ENCODE measurements at places on chromosomes 2 and 18. TPM values are rescaled to one million over a fixed set of nuclear protein-coding genes. Genes with fewer than 3 reads are reported as not detected.

Gene RASGRP3
- total RNA-seq: 38.3 TPM

Gene PDCL3
- 17.8 TPM for total RNA-seq

DNA sequence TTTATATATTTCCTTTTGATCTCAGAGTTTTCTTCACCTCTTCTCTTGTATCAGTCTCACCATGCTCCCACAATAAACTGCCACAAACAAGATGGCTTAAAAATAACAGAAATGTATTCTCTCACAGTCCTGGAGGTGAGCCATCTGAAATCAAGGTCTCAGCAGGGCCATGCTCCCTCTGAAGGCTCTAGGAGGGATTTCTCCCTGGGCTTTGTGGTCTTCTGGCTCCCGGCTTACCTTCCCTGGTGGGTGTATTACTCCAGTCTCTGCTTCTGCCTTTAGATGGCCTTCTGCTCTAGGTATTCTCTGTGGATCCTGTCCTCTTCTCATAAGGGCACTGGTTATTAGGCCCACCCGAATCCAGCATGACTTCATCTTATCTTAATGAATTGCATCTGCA lies 994.7 kb upstream of the POU3F3 start:
- no peaks in the 10 kb centered on the region for H3K4me1 ChIP-seq
- no peak overlapping the region for H3K27ac ChIP-seq
- H3K36me3 ChIP-seq: no peaks in the 10 kb centered on the region
- DNase-seq: no peak
- H3K4me3 ChIP-seq: no peak overlapping the region

- H3K27me3 ChIP-seq: peaks cover 26% of the 10 kb centered on the region
- H3K4me3 ChIP-seq: no peak overlapping the region
- peak; percentile 25 for DNase-seq
- H3K4me1 ChIP-seq: peaks cover 20% of the 10 kb centered on the region
- no peak overlapping the region for H3K27ac ChIP-seq
Observed at GRCh38 chr18:61334951-61335683, 1.9 kb downstream of the CDH20 start.

DNA sequence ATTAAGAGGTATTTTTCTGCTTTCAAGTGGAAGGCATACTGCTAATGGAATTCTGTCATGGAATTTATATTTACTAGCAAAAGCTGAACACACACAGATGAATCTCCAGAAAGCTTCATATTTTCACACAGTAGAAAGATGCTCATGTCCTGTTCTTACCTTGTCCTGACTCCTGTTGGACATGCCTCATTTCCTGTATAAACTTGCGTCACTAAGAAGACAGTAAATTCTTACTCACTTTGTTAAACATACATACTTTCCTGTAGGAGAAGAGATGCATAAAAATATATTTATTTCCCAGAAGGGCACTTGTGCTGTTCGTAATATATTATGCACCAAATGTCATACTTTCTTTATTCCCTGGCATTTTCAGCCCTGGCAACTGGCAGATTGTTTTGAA lies 238.3 kb upstream of the RASGRP3 start:
- no peaks in the 10 kb centered on the region for H3K27me3 ChIP-seq
- no peak overlapping the region for H3K27ac ChIP-seq
- no peak overlapping the region for H3K4me3 ChIP-seq
- DNase-seq: no peak
- H3K36me3 ChIP-seq: no peaks in the 10 kb centered on the region

GRCh38 chr2:216216951-216217903 lies 108.1 kb downstream of the XRCC5 start:
- H3K4me1 ChIP-seq: peaks cover 5% of the 10 kb centered on the region
- no peak for DNase-seq
- no peak overlapping the region for H3K27ac ChIP-seq
- H3K27me3 ChIP-seq: no peaks in the 10 kb centered on the region
- H3K36me3 ChIP-seq: peaks cover 3% of the 10 kb centered on the region
- H3K4me3 ChIP-seq: no peak overlapping the region

- no peaks in the 10 kb centered on the region for H3K27me3 ChIP-seq
- H3K4me3 ChIP-seq: no peak overlapping the region
- no peaks in the 10 kb centered on the region for H3K4me1 ChIP-seq
- no peaks in the 10 kb centered on the region for H3K36me3 ChIP-seq
- no peak for DNase-seq
Observed at GRCh38 chr2:111196435-111196834, 75.7 kb downstream of the BCL2L11 start.

DNA sequence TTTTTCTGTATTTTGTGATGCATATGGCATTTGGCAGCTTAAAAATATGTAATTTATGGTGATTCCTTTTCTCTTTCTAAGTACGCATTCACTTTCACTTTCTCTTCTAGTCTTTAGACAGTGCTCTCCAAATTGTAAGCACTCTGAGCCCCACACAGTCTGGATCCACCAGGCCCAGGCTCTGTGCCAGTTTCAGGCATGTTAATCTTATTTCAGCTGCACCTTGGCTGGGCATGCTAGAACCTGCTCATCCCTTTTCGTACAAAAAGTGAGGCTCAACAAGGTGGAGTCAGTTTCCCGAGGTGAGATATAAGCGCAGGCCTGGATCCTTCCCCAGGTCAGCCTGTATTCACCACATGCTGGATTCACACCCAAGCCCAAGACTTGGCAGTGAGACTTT lies 203.9 kb downstream of the MTX2 start:
- H3K27ac ChIP-seq: no peak overlapping the region
- no peaks in the 10 kb centered on the region for H3K36me3 ChIP-seq
- no peaks in the 10 kb centered on the region for H3K27me3 ChIP-seq
- no peak overlapping the region for H3K4me3 ChIP-seq

GRCh38 chr18:8217051-8217564 lies 392.1 kb upstream of the RAB12 start:
- H3K4me3 ChIP-seq: no peak overlapping the region
- H3K4me1 ChIP-seq: no peaks in the 10 kb centered on the region
- no peak for DNase-seq
- H3K27ac ChIP-seq: no peak overlapping the region
- no peaks in the 10 kb centered on the region for H3K27me3 ChIP-seq

DNA sequence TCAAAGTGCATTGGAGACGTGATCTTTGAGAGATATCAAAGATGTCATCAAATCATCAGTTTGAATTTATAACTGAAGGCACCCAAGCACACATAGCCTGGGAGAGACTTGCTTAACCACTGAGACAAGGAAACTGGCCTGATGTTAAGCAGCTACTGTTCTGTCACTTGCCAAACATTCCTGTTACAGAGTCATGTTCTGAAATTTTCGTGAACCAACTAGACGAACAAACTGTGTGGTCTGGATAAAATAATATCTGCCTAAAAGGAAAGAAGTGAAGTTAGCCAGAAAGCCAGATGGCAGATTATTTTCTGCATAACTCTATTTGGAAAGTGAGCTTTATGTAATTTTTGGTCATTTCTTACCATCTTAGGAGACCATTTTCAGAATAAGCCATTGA lies 51.4 kb downstream of the SPATS2L start:
- H3K27me3 ChIP-seq: no peaks in the 10 kb centered on the region
- peak overlapping the region; percentile 83 for H3K27ac ChIP-seq
- H3K4me1 ChIP-seq: peaks cover 24% of the 10 kb centered on the region
- H3K36me3 ChIP-seq: peaks cover 7% of the 10 kb centered on the region

DNA sequence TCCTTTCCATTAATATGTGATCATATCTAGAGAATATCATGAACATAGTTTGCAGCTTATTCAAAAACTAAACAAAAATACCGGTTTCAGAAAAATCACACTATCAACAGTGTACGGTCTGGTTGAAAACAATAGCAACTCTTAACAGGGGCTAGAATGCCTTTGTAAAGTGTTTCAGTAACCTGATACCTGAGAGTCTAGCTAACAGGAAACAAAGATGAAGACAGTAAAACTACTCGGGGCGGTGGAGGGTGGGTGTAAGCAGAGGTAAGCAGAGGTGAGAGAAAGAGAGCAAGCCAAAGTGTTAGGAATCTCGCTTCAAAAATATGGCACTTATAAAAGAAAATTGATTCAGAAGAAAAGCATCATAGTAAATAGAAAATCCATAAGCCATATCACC lies 109.0 kb upstream of the RGPD4 start:
- H3K27me3 ChIP-seq: no peaks in the 10 kb centered on the region
- no peaks in the 10 kb centered on the region for H3K4me1 ChIP-seq
